ENCODE measurements at places on chromosomes 11 and 22.

- peaks cover 6% of the 10 kb centered on the region for H3K4me1 ChIP-seq
- no peak for DNase-seq
- peaks cover 30% of the 10 kb centered on the region for H3K27me3 ChIP-seq
- H3K36me3 ChIP-seq: no peaks in the 10 kb centered on the region
- no peak overlapping the region for H3K27ac ChIP-seq
Observed at GRCh38 chr11:75143420-75143731, 7.5 kb upstream of the SLCO2B1 start.

- H3K27ac ChIP-seq: no peak overlapping the region
- no peak for DNase-seq
- H3K4me1 ChIP-seq: peaks cover 2% of the 10 kb centered on the region
- H3K36me3 ChIP-seq: no peaks in the 10 kb centered on the region
Observed at GRCh38 chr11:70543611-70544010, 145.3 kb downstream of the CTTN start.

GRCh38 chr11:121522043-121522941 is 69.5 kb upstream of the SORL1-AS1 start:
- no peak overlapping the region for H3K27ac ChIP-seq
- H3K36me3 ChIP-seq: peaks cover 35% of the 10 kb centered on the region
- no peaks in the 10 kb centered on the region for H3K27me3 ChIP-seq

DNA sequence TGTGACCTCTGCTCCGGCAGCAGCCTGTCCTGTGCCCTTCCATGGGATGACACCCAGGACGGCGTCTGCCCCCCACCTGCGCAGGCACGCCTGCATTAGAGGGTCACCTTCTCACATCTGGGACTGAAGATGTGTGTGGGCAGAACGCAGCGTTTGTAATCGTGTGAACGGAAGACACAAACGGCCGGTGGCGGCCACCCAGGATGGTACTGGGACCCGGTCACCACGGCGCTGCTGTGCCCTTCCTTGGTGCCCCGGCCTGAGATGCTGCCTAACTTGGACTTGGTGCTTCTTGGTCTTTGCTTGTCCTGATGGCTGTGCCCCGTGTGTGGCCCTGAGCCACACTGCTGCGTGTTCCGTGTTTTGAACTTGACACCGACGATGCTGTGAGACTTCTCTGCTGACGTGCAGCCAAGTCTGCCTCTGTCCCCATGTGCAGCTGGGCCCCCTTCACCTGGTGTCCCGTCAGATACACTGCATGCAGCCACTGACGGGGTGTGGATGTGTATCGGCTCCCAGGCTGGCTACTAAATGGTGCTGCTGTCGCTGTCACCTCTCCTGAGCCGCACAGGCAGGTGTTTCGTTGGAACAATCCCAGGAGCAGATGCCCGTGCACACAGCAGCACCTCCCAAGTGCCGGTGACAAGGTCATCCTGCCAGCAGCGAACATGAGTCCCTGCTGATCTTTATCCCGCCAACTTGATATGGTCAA is 21.4 kb downstream of the YPEL1 start:
- H3K36me3 ChIP-seq: peaks cover 9% of the 10 kb centered on the region
- H3K27ac ChIP-seq: no peak overlapping the region
- H3K27me3 ChIP-seq: no peaks in the 10 kb centered on the region

- no peaks in the 10 kb centered on the region for H3K4me1 ChIP-seq
- no peak overlapping the region for H3K27ac ChIP-seq
- H3K36me3 ChIP-seq: peaks cover 3% of the 10 kb centered on the region
- H3K4me3 ChIP-seq: no peak overlapping the region
Observed at GRCh38 chr22:44372611-44373010, 59.9 kb upstream of the SHISAL1 start.

GRCh38 chr11:73889019-73889418 is 12.2 kb downstream of the PAAF1 start:
- H3K4me3 ChIP-seq: no peak overlapping the region
- H3K27me3 ChIP-seq: no peaks in the 10 kb centered on the region
- DNase-seq: no peak
- no peaks in the 10 kb centered on the region for H3K4me1 ChIP-seq
- no peak overlapping the region for H3K27ac ChIP-seq

GRCh38 chr11:13053255-13053917 is 44.3 kb downstream of the RASSF10 start:
- no peaks in the 10 kb centered on the region for H3K27me3 ChIP-seq
- DNase-seq: no peak
- H3K4me3 ChIP-seq: no peak overlapping the region
- H3K27ac ChIP-seq: no peak overlapping the region
- H3K36me3 ChIP-seq: no peaks in the 10 kb centered on the region

- H3K4me1 ChIP-seq: peaks cover 7% of the 10 kb centered on the region
- peaks cover 3% of the 10 kb centered on the region for H3K36me3 ChIP-seq
- H3K4me3 ChIP-seq: no peak overlapping the region
Observed at GRCh38 chr11:82802710-82803109, 69.0 kb upstream of the FAM181B start.

DNA sequence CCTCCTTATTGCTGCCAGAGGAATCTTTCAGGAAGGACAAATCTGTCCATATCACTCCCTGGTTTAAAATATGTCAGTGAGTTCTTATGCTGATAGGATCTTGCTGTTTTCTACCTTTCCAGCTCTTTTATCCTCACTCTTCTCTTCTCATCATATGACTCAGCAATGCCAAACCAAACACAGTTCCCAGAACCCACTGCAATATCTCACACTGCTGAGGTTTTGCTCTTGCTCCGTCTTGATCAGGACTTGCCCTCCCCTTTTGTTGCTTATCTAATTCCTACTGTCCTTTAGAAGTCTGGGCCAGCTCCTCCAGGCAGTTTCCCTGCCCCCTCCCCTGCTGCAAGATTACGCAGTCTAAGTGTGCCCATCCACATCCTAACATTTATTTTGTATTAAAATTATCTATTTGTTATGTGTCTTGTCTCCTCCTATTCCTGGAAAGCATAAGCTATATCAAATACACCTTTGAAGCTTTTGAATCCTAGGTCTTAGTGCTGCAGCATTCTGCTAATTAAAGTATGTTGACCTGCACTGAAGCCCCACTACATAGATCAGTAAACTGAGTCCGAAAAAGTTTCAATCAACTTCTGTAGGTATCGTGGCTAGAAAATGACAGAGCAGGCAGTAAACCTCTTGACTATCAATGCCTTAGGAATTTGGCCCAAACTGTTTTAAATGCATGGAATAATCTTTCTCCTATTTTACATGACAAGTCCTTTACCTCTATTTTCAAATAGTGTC is 119.2 kb upstream of the C11orf87 start:
- no peak overlapping the region for H3K27ac ChIP-seq
- H3K36me3 ChIP-seq: no peaks in the 10 kb centered on the region
- peaks cover 18% of the 10 kb centered on the region for H3K4me1 ChIP-seq
- DNase-seq: no peak
- H3K4me3 ChIP-seq: no peak overlapping the region

DNA sequence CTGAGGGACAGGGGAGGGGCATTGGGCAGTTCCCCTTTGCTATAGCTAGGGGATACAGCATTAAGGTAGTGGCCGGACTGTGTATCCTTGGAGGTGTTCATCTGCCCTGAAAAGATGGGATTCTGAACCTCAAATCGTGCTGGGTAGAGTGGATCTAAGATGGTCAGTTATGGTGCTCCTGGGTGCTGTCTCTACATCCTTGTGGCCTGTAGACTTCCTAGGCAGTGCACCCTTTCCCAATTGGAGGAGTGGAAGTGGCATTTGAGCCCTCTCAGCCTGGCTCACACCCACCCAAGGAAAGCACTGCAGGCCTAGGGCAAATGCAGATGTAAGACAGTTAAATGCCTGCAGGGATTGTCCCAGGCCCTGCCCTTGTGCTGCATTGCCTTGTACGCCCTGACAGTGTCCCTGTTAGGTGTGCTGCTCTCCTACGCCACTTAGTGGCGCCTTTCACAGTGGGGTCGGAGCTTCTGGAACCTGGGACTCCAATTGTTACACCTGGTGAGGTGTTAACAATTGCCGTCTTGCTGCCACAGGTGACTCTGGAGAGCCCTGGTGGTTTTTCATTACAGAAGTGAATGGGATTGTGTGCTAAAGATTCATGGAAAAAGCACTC is 35.0 kb downstream of the PPFIBP2 start:
- peaks cover 10% of the 10 kb centered on the region for H3K4me1 ChIP-seq
- H3K27ac ChIP-seq: no peak overlapping the region
- no peaks in the 10 kb centered on the region for H3K27me3 ChIP-seq
- peak; percentile 26 for DNase-seq
- peaks cover 1% of the 10 kb centered on the region for H3K36me3 ChIP-seq

DNA sequence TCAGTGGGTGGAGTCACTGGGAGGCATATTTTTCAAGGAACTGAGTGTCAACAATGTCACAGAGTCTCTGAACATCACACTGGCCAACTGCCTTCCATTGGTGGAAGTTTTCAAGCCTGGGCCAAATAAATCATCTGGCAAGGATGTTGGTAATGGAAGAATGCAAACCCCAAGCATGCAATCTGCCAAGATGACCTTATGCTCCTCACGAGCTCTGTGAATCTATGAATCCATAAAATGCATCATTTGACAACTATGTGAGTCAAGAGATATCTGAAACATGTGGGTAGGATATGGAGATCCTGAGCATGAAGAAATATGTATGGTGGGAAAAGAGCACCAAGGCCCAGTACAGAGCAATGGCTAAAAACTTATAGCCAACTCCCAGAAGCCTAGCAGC is 122.2 kb downstream of the PLEKHA7 start:
- no peak overlapping the region for H3K4me3 ChIP-seq
- peaks cover 47% of the 10 kb centered on the region for H3K4me1 ChIP-seq
- peaks cover 13% of the 10 kb centered on the region for H3K36me3 ChIP-seq
- DNase-seq: no peak

- no peak for DNase-seq
- peaks cover 10% of the 10 kb centered on the region for H3K4me1 ChIP-seq
- peaks cover 17% of the 10 kb centered on the region for H3K27me3 ChIP-seq
Observed at GRCh38 chr11:2570841-2571597, 126.2 kb downstream of the KCNQ1 start.
